Bladder microvascular endothelial cell (primary cell): ENCODE measurements at places on chromosomes 12 and 14. TPM values are rescaled to one million over a fixed set of nuclear protein-coding genes. Genes with fewer than 3 reads are reported as not detected.

SMIM41 gene
- under 0.01 and 0.13 TPM in 2 replicates for total RNA-seq

WNT1 gene
- total RNA-seq: not detected in 2 replicates

SYNJ2BP gene
- total RNA-seq: 11.8 and 22.0 TPM in 2 replicates

KIF26A gene
- 7.0 and 18.6 TPM in 2 replicates for total RNA-seq

P2RX2 gene
- total RNA-seq: not detected in 2 replicates

TAS2R8 gene
- not detected in 2 replicates for total RNA-seq

AVPR1A gene
- not detected in 2 replicates for total RNA-seq

TSHR gene
- total RNA-seq: not detected in 2 replicates

FBXL14 gene
- total RNA-seq: 10.7 and 17.1 TPM in 2 replicates

SIRT4 gene
- 1.1 and 1.8 TPM in 2 replicates for total RNA-seq

TAS2R46 gene
- 1.5 and 6.5 TPM in 2 replicates for total RNA-seq

IFNG-AS1 gene
- total RNA-seq: not detected in 2 replicates

TMPRSS12 gene
- total RNA-seq: not detected in 2 replicates
